ENCODE measurements at places on chromosomes 4 and X.

- DNase-seq = no peak
Measured at GRCh38 chrX:54413753-54414152, 26.5 kb upstream of the TSR2 start.

DNA sequence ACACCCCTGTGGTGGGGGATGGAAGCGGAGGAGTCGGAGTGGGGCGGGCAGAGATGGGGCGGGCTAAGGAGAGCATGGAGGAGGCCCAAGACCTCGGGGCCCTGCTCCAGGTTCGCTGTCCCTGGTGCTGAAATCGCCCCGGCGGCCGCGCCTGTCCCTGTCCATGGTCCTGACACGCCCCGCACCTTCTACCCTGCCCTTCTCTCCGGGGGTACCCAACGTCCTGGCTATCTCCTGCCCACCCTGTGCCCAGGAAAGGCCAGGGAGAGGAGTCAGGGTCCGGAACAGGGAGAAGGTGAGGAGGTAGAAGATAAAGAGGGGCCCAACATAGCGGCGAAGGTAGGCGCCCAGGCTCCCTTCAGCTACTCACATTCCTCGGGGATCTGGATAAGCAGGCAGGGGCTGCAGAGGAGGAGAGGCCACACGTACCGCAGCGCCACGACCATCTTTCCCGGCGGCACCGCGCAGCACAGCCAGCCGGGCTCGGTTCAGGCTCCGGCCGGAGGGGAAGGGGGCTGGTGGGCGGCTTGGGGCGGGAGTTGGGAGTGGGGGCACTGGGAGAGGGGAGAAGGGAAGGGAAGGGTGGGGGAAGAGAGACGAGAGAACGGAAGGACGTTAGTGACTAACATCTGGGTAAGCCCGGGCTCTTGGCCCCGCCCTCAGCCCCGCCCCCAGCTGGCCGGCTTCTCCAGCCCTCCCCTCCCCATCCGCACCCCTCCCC is 10.4 kb downstream of the L1CAM start:
- peak; percentile 39 for DNase-seq

- no peak for DNase-seq
Measured at GRCh38 chrX:109343671-109344070, 138.2 kb downstream of the GUCY2F start.

DNA sequence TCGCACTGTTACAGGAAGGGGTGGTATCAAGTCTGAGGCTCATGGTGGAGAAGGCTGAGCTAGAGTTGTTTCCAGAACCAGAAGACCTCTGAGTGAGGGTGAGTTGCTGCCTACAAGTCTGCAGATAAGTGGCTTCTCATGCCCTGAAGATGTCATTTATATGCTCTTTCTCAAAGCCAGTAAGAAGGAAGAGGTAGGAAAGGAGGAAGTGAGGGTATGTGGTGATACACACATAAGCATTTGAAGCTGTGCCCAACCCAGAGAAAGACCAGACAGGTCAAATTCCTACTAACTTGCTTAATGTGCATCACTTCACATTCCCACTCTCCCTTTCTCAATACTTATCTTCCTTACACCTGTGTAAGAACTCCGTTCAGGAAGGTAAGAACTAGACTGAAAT is at the start of gene PPBP:
TSS of gene PPBP (minus strand) at position 130 of the 400 bp plus-strand sequence. CDS start at position 43, 87 bp downstream.
- DNase-seq = no peak

- no peak for DNase-seq
Measured at GRCh38 chr4:2219233-2219760, 22.6 kb downstream of the HAUS3 start.

DNA sequence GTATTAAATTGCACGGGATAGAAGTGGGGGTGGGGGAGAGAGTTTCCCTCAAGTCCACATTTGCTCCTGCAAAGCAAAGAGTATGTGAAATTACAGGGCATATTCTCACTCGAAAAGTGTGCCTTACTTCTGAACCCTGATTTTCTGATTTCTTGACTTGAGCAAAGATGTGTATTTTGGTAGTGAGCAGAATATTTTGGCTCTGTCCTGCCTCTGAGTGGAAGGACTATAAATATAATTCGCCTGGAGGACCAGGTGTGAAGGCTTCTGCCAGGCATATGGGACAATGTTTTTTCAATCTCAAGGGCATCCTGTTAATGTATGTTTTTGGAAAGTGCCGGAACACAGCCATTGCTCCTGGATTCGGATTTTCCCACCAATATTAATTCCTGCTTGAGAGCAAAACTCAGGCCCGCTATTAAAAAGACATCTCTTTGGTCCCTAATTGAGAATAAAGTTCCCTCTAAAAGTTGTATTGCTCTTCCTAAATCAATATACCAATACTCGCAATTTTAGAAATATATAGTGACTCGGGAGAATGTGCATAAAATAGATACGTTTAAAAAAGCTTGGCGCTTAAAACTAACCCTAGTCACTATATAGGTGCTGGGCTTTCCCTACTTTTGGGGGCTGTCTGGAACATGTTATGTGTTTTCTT is 15.3 kb upstream of the PITX2 start:
- no peak for DNase-seq

GRCh38 chrX:53831662-53832635 is 145.4 kb upstream of the HUWE1 start:
- peak; percentile 82 for DNase-seq

DNA sequence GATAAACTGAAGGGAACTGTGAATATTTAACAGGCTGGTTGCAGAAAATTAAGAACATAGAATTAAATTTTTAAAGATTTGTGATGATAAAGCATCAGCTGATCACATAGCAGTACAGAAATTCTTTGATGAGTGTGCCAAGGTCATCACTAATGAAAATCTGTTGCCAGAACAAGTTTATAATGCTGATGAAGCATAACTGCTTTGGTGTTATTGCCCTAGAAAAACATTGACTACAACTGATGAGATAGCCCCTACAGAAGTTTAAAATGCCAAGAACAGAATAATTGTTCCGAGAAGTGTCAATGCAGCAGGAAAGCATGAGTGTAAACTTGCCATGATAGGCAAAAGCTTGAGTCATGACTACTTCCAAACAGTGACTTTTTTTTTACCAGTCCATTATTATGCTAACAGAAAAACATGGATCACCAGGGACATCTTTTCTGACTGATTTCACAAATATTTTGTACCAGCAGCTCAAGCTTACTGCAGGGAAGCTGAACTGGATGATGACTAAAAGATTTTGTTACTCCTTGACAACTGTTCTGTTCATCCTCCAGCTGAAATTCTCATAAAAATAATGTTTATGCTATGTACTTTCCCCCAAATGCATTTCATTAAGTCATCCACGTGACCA is 1136.6 kb downstream of the FAT4 start:
- no peak for DNase-seq

GRCh38 chrX:100750883-100751282 is 19.0 kb upstream of the SYTL4 start:
- DNase-seq = peak; percentile 38

DNA sequence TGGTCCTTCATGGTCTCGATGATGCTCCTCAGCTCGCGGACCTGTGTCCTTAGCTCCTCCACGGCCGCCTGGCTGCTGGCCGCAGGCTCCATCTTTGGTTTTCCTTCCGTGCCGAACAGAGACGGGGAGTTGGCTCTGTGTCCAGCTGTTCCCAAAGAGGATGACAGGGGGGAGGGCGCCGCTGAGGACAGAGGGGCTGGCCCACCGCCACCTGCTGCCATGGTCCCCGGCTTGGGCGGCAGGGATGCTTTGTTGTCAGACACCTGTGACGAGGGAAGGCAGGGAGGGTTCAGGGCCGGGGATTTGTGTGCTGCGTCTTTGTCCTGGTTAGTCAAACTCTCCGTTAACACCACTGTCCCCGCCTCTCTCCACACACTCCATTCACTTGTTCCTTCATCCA is 26.6 kb upstream of the MAP3K15 start:
- DNase-seq = no peak

DNA sequence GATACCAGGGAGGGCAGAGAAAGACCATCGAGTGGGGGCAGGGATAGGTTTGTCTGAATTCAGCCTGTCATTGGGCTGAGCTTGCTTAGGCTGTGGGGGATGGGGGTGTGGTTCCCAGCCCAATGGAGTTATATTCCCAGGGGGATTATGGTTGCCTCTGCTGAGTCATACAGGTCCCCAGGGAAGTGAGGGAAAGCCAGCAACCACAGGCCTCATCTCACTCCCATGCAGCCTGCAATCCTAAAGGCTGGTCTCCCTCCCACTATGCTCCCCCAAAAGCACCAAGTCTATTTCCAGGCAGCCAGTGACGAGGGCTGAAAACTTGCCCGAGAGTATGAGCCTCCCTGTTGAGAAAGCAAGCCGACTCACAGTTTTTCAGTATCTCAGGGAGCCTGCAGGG is 39.3 kb downstream of the AFM start:
- DNase-seq = no peak

DNA sequence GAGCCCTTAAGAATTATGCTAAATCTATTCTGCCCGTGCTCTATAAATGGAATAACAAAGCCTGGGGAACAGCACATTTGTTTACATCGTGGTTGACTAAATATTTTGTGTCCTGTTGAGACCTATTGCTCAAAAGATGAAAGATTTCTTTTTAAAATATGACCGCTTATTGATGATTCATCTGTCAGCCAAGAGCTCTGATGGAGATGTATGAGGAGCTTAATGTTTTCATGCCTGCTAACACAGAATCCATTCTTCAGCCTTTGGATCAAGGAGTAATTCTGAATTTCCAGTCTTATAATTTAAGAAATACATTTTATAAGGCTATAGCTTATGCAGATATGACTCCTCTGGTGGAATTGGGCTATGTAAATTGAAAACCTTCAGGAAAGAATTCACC is 271.3 kb upstream of the FAT4 start:
- DNase-seq = no peak

DNA sequence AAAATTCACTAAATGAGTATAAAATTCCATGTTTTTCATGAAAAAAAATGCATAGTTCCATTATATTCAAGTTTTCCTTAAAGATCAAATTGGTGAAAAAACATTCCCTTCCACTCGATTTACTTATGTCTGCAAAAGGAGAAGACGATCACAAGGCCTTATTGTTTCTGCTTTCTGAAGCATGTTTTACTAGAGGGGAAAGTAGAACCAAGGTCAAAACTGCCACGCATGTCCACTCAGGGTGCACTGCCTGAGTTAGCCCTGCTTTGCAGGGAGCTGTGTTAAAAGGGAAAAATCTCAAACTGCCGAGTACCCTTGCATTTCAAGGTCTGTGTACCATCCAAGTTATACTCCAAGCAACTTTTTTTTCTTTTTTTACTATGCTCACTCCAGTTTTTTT is 57.2 kb downstream of the TRAPPC11 start:
- no peak for DNase-seq

DNA sequence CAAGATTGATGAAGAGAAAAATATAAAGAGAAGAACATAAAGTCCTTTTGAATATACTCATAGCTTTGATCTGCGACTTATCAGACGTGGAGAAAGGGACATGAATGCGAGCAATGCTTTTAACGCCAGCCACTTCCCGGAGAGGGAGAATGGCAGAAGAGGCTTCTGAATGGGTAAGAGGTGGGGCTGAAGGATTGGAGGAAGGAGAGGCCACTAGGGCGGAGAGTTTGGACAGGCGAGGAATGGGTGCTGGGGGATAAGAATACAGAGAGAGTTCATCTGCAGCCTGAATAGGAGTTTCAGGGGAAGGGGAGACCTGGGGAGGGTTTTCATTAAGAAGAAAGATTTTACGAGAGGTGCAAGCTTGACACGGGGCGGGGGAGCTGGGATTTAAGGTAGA is 2534.9 kb downstream of the PCDH7 start:
- no peak for DNase-seq

- no peak for DNase-seq
Measured at GRCh38 chr4:169253904-169254303, 16.9 kb downstream of the SH3RF1 start.

- DNase-seq = no peak
Measured at GRCh38 chr4:70721747-70722146, at the start of gene RUFY3. Gene RUFY3, plus strand, starts transcription at chr4:70721964. Its CDS starts 610 bp downstream, at chr4:70722574.

DNA sequence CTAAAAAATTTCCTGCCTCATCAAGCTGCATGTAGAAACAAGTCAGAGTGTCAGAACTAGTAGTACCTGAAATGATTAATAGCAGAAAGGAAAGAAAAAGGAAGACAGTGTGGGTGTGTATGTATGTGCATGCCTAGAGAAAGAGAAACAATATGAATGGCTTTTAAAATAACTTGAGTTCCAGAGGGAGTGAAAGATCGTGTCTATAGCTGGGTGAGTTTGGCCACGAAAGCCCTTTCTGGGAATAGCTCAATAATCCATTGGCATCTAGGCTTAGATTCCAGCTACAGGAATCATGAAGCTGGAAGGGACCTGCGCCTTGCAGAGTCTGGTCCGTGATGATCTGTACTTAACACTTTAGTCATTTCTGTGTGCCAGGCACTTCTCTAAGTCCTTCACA is 195.6 kb downstream of the RAPGEF2 start:
- DNase-seq = peak; percentile 14

- no peak for DNase-seq
Measured at GRCh38 chr4:68373513-68373912, 23.6 kb upstream of the YTHDC1 start.

DNA sequence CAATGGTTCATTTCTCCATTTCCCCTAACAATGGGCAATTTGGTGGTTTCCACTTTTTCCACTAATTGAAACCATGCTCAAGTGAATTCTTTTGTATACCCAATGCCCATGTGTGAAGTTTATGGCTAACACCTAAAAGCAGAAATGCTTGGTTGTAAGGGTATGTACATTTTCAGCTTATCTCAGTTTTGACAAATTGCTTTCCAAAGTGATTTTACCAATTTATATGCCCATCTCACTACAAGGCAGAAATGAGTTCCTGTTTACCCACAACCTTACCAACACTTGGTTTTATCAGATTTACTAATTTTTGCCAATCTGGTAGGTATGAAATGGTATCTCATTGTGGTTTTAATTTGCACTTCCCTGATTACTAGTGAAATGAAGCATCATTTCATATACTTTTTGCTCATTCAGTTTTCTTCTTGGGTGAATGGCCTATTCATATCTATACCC is 14.8 kb downstream of the GPR34 start:
- no peak for DNase-seq

DNA sequence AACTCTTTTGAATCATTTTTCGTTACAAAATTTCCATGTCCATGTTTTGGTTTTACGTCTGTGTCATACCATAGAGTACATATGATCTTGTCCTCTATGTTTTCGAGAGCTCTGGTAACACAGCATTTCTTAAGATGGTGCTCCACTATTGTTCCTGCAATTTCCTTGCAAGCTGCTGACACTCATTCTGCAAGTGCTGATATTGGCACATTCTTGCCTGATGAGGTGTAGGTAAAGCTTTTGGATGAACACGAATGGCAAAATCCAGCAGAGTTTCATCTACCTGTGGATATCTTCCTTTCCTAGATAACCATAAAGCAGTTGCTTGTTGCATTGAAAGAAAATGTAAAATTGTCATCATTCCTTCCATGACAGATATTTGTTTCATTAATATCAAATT is 41.3 kb downstream of the MAGEB17 start:
- no peak for DNase-seq

- DNase-seq = no peak
Measured at GRCh38 chrX:19650996-19651395, 135.7 kb upstream of the MAP3K15 start.

- no peak for DNase-seq
Measured at GRCh38 chr4:20901851-20902250, 201.6 kb downstream of the PACRGL start.

- DNase-seq = no peak
Measured at GRCh38 chr4:24842356-24842755, 47.0 kb downstream of the SOD3 start.

GRCh38 chr4:30525662-30526315 is 194.4 kb upstream of the PCDH7 start:
- no peak for DNase-seq
